ENCODE measurements at places on chromosomes 3 and 15.

- no peak for DNase-seq
Measured at GRCh38 chr3:36647423-36647853, 116.9 kb downstream of the DCLK3 start.

- DNase-seq: no peak
Measured at GRCh38 chr3:190169243-190169642, 48.5 kb upstream of the P3H2 start.

- DNase-seq: no peak
Measured at GRCh38 chr15:99029341-99030144, 22.0 kb upstream of the PGPEP1L start.

GRCh38 chr3:72317491-72317890, 530.8 kb downstream of the SHQ1 start:
- DNase-seq: no peak

- DNase-seq: no peak
Measured at GRCh38 chr3:180571831-180572598, 29.9 kb upstream of the TTC14 start.

DNA sequence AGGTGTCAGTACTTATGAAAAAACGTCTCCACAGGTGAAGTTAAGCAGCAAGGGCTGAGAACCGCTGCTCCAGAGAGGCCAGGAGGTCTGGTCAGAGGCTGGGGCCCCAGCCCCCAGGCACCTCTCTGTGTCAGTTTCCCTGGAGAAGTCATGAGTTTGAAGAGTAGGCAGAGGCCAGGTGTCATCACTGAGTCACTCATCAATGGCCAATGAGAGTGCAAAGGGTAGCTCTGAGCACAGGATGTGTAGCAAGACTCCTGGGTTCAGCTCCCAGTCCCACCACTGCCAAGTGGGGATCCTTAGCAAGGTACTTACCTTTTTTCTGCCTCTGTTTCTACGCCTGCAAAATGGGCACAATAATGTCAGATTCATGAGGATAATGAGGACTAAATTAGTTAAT, 47.9 kb downstream of the CORO2B start:
- DNase-seq: no peak

GRCh38 chr3:126888186-126888760, 94.6 kb upstream of the PLXNA1 start:
- DNase-seq: no peak

GRCh38 chr3:50502225-50502583, 1.2 kb downstream of the CACNA2D2 start:
- DNase-seq: peak; percentile 58

All from activated CD8-positive, alpha-beta memory T cell treated with anti-CD3 and anti-CD28 coated beads for 24 hours (primary cell).